Activated naive CD4-positive, alpha-beta T cell treated with anti-CD3 and anti-CD28 coated beads, Interleukin-2, amount 10 ng/mL, durations not matched to agents 7 days and 5 days (primary cell): ENCODE measurements at places on chromosomes 16 and 17.

DNA sequence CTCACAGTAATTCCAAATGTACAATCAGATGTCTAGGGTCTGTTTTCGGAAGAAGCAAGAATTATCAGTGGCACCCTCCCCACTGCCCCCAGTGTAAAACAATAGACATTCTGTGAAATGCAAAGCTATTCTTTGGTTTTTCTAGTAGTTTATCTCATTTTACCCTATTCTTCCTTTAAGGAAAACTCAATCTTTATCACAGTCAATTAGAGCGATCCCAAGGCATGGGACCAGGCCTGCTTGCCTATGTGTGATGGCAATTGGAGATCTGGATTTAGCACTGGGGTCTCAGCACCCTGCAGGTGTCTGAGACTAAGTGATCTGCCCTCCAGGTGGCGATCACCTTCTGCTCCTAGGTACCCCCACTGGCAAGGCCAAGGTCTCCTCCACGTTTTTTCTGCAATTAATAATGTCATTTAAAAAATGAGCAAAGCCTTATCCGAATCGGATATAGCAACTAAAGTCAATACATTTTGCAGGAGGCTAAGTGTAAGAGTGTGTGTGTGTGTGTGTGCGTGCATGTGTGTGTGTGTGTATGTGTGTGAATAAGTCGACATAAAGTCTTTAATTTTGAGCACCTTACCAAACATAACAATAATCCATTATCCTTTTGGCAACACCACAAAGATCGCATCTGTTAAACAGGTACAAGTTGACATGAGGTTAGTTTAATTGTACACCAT, 59.7 kb downstream of the HLF start:
- DNase-seq = peak; percentile 39

GRCh38 chr16:56880685-56881084, 15.7 kb downstream of the SLC12A3 start:
- DNase-seq = no peak

- DNase-seq = no peak
Observed at GRCh38 chr17:55332296-55333041, 67.7 kb downstream of the HLF start.

DNA sequence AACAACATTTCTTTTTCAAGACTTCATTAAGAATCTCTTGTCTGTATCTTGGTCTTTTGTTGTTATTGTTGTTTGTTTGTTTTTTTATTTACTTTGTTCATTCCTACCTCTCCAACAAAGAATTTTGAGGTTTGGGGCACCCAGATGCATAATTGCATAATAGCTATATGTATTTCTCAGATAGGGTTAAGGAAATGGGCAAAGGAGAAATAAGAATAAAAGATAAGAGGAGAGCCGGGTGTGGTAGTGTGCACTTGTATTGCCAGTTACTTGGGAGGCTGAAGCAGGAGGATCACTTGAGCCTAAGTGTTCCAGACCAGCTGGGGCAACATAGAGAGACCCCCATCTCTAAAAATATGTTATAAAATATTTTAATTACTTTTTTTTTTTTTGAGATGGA, 30.5 kb downstream of the CDH1 start:
- no peak for DNase-seq

GRCh38 chr17:70848785-70849184, 679.5 kb downstream of the KCNJ2 start:
- DNase-seq = no peak

DNA sequence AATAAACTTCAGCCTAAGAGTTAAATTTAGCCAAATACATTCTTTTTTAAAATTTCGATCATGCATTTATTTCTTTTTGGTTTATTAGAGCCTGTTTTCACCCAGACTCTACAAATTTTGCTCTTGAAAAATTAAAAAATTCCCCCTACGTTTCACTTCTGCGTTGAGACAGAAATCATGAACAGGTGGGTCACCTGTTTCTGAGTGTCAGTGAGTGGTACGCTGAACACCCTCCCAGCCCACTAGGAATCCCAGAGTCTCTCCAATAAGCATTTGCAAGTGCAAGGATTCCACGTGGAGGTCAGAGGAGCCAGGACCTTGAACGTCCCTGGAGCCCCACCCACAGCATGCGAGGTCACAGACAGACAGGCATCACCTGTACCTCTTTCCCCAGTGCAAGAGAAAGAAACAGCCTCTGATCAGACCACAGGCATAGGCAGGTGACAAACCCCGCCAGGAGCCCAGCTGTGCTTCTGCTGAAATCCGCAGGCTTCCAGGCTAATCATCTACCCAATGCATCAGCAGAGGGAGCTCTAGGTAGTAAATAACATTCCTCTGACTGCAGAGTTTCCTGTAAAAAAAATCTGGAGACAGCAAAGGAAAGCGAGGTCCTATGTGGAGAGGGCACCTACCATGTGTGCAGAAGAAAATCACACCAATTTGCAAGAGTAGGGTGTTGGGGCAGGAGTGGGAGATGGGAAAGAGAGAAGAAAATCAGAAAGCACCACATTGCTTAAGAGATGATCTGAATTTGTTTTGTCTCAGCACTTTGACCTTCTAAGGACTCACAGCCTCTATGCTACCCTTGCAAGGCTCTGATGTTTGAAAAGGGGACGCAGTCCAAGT, 5.9 kb upstream of the XYLT1 start:
- peak; percentile 67 for DNase-seq

- DNase-seq = no peak
Observed at GRCh38 chr17:52762147-52762793, 603.8 kb upstream of the CA10 start.

DNA sequence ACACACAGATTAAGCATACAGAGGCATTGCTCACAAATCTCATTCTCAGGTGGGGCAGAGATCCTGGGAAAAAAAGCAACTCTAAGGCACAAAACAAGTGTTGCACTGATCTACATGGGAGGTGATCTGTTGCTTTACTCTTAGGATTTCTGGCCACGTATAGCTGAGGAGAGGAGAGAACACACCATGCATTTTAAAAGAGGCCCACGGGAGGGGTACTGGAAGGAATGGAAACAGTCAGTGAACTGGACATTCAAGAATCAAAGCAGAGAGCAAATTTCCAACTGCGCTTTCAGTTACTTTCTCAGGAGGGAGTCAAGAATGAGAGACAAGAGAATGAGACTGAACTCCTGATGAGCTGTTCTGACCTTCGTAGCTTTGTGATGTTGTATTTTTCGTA, 1105.9 kb downstream of the CDH8 start:
- DNase-seq = no peak

DNA sequence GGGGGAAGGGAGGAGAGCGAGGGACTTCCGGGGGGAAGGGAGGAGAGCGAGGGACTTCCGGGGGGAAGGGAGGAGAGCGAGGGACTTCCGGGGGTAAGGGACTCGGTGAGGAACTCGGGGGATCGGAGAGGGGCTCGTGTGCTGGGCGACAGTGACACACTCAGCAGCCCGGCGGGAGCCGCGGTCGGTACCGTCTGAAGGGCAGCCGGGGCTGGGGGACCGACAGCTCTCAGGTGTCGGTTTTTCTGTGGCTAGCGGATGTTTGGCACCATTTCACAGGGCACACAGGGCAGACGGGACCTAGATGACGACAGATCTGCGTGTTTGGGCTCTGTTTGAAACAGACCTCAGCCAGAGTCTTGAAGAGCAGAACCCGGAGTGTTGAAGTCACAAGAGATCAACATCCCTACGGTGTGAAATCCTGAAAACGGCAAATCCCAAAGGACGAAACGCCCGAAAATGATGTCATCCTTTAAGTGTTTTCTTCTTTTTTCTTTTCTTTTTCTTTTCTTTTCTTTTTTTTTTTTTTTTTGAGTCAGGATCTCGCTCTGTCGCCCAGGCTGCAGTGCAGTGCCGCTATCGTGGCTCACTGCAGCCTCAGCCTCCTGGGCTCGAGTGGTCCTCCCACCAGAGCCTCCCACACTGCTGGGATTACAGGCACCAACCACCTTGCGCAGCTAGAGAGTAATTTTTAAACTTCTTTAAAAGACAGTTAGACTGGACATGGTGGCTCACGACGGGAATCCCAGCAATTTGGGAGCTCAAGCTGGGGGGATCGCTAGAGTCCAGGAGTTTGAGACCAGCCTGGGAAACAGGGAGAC, 23.9 kb downstream of the ZNF778 start:
- DNase-seq = peak; percentile 85
